Aorta (tissue), 5 donors: ENCODE measurements at places on chromosomes 3 and 15.

GRCh38 chr3:38519651-38520050 is 23.5 kb downstream of the EXOG start:
- no peak for DNase-seq

- peak; percentile 43 for DNase-seq
Measured at GRCh38 chr3:195697582-195698324, 23.0 kb upstream of the MUC20 start.

DNA sequence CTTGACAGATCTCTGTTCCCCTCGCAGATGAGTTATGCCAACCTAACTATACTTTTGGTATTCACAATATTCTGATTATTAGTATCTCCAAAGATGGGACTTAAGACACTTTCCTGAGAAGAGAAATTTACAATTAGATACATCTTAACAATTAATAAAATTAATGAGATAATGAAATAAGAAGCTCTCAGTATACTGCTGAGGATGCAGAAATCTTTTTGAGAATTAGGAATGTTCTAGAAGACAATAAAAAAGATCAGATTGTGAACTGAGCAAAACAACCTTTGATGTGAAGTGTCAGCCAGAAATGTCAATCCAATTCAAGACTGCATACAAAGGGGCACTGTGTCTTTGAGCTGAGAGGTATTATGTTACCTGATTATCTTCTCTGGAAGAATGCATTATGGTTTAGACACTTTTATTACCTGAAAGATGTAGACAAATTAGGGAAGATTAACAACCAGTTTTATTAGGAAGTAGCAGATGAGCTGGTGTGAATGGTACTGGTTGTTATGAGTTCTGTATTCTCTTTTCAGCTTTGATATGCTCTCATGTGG is 262.9 kb downstream of the TIGIT start:
- no peak for DNase-seq

- no peak for DNase-seq
Measured at GRCh38 chr3:157586293-157586692, 83.1 kb upstream of the VEPH1 start.

DNA sequence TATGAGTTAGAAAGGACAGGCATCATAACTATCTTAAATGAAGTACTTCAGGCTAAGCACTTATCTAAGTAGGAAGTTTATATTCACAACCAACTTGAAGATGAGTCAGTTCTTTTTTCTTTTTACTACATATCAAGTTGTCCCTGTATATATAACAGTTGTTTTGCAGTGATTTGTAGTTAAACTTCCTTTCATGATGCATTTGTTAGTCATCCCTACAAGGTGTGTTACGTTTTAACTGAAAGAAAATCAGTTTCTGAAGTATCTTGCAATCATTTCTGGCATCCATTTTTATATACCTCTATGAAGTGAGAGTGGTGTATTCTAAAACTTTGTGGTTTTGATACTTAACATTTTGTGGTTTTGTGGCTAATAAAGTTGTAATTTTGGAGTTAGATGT is 46.1 kb downstream of the ZFAND6 start:
- no peak for DNase-seq

- DNase-seq, result no peak
Measured at GRCh38 chr15:100847194-100847593, 32.4 kb upstream of the ALDH1A3 start.

- no peak for DNase-seq
Measured at GRCh38 chr15:99845009-99845408, 111.8 kb upstream of the LYSMD4 start.

DNA sequence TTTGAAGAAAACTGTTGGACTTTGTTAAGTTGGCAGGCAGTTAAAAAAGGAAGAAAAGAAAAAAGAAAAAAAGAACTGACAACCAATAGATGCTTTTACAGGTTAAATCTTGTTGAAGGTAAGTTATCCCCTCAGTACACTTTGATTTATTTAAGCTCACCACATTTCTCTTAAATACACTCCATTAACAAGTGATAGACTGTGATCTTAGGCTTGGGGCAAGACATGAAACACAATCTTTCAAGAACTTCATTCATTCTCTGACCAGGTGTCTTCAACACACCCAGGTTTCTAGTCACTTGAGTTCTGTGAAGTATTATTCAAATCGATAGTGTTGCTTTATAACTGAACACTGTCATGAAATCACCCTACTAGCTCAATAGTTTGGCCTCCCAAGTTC is 751.9 kb downstream of the ROBO1 start:
- DNase-seq, result no peak

DNA sequence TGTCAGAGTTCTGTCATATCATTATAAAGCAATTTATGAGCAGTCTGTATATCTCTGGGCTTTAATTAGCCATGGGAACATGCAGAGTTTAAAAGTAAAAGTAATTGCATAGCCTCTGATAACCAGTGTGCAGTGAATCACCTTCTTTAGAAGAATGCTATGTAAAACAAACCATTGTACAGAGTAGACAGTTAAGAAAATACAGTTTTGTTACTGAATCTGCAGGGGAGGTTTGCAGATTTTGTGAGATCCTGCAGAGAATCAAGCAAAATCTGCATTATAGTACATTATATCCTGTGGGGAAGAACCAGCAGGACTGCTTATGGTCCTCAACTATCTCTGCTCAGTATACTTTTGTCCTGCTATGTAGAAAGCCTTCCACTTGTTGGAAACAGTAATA is 396.2 kb upstream of the NAALADL2 start:
- DNase-seq, result no peak

GRCh38 chr3:132382688-132383194 is 34.6 kb upstream of the DNAJC13 start:
- DNase-seq, result no peak

DNA sequence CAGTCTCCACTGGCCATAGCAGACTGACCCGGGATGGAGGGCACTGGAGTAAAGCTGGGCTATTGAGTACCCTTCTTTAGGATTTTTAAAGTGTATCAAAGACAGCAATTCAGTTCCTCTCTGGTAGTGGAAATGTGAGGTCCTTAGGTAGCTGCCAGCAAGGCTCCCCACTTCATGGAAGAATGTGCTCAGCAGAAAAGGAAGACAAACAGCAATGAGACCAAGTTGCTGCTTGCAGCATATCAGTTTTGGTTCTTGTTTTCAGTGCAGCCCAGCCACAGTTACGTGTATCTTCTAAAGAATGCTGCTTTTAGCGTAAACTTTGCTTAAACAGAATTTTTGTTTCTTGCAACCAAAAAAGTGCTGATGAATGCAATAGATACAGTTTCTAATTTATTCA is 374.0 kb upstream of the CBLB start:
- no peak for DNase-seq

DNA sequence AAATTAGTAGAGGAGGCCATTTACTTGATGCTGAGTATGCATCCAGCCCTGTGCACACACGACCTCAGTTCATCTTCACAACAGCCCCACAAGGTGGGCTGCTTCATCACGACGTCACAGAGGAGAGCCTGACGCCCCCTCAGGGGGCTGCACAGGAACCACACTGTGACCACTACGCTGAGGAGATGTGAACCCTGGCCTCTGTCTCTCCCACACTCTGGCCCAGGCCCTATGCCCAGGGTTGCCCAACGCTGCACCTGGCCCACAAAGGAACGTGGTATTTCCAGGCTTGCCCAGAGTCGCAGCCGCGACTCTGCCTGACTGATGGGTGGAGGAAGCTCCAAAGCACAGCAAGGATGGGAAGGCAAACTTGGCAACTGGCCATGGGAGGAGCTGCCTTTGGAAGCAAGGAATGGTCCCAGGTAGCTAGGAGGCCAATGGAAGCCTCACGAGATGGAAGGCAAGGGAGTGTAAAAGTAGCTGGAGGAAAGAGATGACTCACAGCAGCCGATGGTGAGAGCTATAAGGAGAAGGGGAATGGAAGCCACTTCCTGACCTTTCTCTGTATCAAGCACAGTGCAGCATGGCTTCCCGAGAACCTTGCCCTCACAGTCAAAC is 226.0 kb downstream of the KLF13 start:
- no peak for DNase-seq

- DNase-seq, result peak; percentile 61
Measured at GRCh38 chr15:98906712-98907083, 100.9 kb downstream of the PGPEP1L start.

DNA sequence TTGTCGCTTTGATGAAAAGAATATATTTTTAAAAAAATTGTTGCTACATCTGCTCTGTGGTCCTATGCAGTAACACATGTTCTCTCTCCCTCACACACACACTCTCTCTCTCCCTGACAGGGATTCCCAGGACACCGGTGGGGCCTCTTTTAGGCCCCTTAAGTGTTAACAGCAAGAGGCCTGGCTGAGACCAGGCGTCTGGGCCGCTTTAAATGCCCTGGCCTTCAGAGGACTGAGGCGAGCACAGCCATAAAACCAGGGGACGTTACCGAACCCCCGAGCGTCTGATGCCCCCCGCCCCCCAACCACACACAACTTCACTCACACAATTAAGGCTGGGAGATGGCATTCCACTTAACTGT is 1.7 kb downstream of the BNC1 start:
- DNase-seq, result no peak

DNA sequence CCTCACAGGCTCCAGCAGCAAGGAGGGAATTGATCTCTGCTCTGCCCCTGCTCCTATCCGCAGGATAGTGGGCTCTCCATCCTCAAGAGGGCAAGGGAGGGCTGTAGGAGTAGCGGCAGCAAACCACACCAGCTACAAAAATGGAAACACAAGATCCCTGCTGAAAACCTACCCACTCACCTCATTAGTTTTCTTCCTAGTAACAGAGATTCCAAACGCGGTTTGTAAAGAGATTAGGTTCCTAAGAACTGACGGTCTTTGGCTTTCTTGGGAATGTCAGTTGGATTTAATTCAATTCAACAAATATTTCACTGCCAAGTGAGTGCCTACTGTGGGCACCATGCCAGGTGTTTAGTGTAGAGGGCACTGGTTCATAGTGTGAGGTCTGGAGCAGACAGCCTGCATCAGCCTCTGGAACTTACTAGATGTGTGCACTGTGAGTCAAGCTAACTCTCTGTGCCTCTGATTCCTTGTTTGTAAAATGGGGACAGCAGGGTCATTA is 84.7 kb downstream of the MRPL46 start:
- no peak for DNase-seq

DNA sequence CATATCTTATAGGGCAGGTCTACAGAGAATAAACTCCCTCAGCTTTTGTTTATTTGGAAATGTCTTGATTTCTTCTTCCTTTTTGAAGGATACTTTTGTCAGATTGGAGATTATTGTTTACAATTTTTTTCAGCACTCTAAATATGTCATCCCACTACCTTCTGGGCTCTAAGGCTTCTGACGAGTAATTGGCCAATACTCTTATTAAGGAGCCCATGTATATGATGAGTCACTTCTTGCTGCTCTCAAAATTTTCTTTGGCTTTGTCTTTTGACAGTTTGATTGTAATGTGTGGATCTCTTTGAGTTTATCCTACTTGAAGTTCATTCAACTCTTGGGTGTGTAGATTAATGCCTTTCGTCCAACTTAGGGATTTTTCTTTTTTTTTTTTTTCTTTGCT is 28.9 kb upstream of the CD200R1L start:
- DNase-seq, result no peak

DNA sequence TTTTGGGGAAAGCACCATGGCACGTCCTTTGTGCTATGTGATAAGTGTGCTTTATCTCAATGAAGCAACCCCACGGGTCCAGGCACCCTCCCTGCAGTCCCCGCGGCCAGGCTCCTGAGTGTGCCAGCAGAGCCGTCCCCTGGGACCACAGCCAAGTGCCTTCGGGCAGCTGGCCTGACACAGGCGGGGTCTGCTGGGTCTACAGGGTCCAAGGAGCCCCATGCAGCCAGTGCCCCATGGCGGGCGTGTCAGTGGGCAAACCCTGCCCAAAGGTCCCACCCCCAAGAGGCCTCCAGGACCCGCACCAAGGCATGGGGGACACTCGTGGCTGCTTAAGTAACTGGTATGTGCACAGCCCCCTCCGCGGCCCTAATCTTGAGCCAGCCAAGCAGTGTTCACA is 35.3 kb downstream of the KLHL25 start:
- DNase-seq, result no peak

- no peak for DNase-seq
Measured at GRCh38 chr3:129556890-129557547, 14.0 kb downstream of the H1-8 start.

DNA sequence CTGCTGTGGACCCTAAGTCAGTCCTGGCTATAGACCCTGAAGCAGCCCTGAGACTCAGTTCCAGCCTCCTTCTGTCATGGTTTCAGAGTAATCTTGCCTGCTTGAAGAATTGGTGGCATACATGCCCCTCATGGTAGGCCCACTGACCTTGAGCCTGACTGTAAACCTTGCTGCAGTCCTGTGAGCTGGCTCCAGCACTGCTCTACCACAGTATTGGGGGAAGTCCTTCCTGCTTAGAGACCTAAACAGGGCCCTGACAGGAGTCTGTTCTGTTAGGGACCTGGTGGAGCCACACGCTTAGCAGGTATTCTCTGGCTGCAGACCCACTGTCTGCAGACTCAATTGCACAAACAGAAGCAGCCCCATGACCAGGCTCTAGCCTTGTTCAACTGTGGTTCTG is 47.1 kb downstream of the OXSM start:
- DNase-seq, result no peak

DNA sequence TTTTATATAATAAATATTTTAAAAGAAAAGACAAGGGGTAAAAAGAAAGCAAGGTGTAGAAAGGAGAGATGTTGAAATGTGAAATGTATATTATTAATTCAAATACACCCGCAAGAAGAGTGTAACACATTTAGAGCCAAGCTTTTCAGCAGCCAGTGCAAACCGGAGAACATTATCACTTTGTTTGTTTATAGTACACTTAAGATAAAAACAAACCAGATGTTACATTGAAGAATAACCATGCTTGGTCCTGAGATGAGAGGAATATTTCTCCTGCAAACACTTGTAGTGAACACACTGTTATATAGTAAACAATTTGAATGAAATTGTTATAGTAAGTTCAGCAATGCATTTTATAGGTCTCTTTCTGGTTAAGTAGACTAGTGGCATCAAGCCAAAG is 1441.5 kb downstream of the OTOL1 start:
- DNase-seq, result no peak

DNA sequence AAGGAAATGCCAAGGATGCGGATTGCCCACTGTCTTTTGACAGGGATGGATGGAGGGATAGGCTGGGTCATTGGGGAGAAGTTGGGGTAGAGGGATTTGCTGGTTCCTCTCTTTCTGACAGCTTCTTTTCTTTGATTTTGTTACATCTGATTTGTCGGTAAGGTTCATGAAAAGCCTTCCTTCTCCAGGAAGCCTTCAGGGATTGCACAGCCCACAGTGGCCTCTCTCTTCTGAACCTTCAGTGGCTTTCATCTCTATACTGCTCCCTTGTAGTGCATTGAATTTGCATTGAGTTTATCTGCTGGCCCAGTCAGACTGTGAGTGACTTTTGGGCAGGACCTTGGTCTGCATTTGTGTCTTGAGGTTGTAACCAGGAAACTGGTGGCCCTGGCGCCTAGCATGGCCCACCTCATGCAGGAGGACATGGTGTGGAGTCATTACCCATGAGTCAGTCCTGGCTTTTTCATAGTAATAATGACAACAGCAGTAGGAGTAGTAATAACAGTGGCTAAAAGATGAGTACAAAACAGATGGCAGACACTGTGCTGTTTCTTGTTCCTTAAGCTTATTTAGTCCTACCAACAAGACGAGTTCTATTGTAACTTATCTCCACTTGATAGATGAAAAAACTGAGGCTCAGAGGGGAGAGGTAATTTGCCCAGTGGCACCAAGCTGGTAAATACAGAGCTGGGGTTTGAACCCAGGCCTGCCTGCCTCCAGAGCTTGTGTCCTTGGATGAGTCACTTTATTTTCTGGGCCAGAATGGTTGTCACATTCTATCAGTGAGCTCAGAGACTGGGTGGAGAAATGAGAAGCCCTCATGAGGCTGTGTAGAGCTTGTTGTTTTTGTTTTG is 28.4 kb downstream of the SMAD6 start:
- peak; percentile 78 for DNase-seq

GRCh38 chr3:95227092-95227491 is 1164.2 kb downstream of the NSUN3 start:
- DNase-seq, result no peak
